Hepatic stellate cell (primary cell): ENCODE measurements at places on chromosomes 16 and 17.

DNA sequence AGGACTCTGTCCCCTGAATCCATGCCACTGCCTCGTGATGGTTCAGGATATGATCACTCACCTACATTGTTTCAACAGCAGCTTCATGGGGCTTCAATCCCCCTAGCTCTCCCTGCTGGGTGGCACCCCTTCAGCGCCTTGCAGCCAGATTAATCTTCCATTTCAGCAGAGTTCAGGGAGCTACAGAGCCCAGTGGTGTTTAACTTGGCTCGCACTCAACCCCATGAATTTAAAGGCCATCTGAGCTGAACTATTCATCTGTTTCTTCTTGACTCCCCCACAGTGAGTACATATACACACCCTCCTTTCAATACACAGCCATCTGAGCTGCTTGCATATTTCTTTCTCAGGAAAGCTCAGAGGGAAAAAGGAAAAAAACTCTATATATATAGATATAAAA lies 202.8 kb upstream of the C16orf82 start:
- DNase-seq: no peak

- no peak for DNase-seq
Observed at GRCh38 chr17:647324-648197, 67.1 kb downstream of the VPS53 start.

GRCh38 chr16:89574681-89575246 lies 794 bp upstream of the CPNE7 start:
- DNase-seq: peak; percentile 94

GRCh38 chr17:40366861-40367518 lies 2.5 kb upstream of the GJD3 start:
- no peak for DNase-seq

- DNase-seq: no peak
Observed at GRCh38 chr16:85965125-85965524, 66.2 kb downstream of the IRF8 start.

DNA sequence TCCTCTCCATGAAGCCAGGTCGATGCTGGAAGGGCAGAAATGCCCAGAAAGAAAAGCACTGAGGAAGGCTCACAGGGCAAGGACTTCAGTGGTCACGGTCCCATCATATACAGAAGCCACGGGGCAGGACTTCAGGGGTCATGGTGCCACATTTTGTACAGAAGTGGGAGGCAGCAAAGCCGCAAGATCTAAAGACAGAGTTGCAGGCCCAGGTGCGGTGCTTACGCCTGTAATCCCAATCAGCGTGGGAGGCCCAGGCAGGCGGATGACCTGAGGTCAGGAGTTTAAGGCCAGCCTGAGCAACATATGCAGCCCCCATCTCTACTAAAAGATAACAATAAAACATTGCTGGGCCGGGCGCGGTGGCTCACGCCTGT lies 96.0 kb downstream of the NXN start:
- DNase-seq: no peak

DNA sequence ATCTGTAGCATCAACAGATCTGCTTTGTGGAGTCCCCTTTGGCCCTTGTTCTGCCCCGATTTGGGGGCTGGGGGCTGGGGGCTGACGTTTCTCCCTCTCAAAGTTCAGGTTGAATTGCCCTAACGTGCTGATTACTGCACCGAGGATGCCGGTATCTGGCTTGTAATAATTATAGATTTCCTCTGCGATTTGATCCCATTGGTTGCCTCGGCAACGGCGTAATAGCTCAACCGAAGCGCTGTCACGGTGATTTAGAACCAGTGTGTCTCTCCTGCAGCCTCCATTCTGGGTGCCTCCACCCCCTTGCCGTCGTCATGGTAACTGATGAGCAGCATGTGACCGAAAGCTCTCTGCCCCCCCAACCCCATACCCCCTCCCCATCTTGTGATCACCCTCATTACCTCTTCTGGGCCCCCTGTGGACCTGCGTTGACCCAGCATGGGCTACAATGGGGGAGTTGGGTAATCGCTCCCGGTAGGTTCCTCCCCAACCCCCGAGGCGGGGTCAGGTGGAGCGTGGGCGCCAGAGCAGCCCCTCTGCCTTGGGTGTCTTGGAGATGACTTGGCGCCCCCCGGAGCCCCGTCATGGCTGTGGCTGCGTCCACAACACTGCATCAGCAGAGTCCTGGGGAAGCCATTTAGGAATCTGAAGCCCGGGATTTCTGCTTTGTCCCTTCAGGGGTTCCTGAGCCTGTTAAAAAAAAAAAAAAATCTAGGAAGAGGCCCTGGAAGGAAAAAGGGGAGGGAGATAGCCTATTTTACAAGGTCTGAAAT lies 38.4 kb downstream of the ABAT start:
- DNase-seq: no peak

- peak; percentile 62 for DNase-seq
Observed at GRCh38 chr17:27315322-27315721, 21.4 kb downstream of the WSB1 start.
